IMR-90 (cell line): ENCODE measurements at places on chromosomes 6 and 20. TPM values are rescaled to one million over a fixed set of nuclear protein-coding genes. Genes with fewer than 3 reads are reported as not detected.

DNA sequence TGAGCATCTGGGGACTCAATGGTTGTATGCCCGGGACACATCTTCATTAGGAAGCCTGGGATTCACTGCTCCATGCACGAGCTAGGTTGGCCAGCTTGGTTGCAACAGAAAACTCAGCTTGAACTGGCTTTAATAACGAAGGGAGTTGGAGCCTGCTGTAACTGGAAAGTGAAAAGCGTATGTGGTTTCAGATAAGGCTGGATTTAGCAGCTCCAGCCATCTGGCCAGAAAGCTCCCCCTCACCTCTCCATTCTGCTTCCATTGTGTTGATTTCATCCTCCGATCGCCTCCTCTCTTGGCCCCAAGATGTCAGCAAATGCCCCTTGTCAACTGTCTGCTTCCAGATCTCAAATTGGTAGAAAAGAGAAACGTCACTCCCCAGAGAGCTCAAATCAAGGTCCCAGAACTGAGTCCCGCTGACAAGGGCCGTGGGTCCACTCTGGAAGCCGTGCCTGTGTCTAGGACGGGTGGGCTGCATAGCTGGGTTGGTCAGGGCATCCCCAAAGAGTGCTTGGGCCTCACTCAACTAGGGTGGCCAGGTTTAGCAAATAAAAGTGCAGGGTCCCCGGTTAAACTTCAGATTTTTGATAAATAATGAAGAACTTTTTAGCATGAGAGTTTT is 117.0 kb upstream of the PMEPA1 start:
- no peak for DNase-seq

- peak; percentile 61 for DNase-seq
Observed at GRCh38 chr20:43853174-43853803, 61.4 kb upstream of the TOX2 start.

DNA sequence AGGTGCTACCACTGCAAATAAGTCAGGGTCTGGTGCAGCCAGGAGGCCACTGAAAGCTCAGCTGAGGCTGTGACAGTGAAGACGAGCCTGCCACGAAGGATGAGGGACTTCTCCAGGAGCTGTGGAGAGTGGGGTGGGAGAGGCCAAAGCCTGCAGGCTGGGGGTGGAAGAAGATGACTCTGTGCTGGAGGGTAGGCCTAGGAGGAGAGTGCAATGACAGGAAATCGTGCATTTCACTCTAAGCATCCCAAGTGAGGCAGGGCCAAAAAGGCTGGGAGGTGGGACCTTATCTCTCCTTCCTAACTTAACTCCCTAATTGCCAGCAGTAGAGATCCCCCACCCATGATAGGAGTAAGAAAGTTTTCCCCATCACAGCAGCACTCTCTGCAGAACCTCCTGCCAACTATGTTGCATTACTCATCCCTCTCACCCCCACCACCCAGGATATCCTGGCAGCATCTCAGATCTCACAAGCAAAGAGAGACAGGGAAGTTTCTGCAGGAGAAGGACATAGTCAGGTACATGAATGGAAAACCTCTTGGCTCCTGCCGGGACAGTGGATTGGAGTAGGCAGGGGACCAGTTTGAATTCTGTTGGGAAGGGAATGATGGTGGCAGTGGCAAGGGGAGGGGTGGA is 466.2 kb downstream of the CDH26 start:
- peak; percentile 3 for DNase-seq

GRCh38 chr6:147142684-147143245 is 61.5 kb upstream of the STXBP5 start:
- DNase-seq = no peak

- no peak for DNase-seq
Observed at GRCh38 chr6:79377047-79377446, 142.6 kb upstream of the HMGN3 start.

GRCh38 chr6:16544006-16544405 is 217.3 kb downstream of the ATXN1 start:
- DNase-seq = peak; percentile 25

DNA sequence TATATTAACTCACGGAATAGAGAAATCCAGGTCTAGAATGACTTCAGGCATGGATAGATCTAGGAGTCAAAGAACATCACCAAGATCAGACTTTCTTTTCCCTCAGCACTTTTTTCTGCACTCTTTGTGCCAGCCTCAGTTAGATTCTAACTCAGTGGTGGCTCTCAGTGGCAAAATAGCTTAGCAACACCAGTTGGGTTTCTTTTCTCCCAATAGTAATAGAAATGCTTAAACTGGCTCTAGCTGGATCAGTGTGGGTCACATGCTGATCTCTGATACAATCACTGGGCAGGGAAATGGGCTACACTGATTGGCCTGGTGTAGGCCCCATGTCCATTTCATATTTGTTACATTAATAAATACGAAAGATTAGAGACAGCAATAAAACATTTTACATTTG is 44.2 kb upstream of the ARFGEF2 start:
- no peak for DNase-seq

GRCh38 chr6:163352011-163352685 is 62.4 kb upstream of the QKI start:
- DNase-seq = no peak

- no peak for DNase-seq
Observed at GRCh38 chr20:11344939-11345338, 572.8 kb upstream of the BTBD3 start.

GRCh38 chr20:62918147-62918546 is 8.2 kb downstream of the DIDO1 start:
- no peak for DNase-seq

DNA sequence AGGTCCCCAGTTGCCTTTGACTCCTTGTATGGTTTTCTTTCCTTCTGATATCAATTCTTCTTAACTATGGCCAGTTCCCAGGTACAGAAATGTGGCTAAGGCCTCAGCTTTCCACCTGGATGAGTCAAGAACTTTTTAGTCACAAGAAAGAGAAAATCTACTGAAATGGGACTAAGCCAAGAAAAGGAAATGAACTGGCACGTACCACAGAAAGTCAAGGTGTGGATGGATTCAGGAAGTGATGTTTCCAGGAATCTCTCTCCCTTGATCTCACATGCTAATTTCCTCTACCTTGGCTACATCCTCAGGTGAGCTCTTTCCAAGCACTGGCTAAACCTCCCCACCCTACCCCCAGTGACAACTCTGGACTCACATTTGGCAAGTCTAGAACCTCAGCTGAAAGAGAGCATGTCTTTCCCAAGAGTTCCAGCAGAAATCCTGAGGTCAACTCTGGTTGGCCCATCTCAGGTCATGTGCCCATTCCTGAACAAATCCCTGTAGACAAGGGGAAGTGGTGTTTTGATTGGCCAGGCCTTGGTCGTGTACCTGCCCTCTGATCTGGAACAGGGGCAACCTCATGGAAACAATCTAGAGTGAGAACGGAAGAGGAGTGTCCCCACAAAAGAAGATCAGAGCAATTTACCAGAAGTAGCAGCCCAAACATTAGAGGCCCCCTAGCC is 205.3 kb downstream of the NFATC2 start:
- no peak for DNase-seq

DNA sequence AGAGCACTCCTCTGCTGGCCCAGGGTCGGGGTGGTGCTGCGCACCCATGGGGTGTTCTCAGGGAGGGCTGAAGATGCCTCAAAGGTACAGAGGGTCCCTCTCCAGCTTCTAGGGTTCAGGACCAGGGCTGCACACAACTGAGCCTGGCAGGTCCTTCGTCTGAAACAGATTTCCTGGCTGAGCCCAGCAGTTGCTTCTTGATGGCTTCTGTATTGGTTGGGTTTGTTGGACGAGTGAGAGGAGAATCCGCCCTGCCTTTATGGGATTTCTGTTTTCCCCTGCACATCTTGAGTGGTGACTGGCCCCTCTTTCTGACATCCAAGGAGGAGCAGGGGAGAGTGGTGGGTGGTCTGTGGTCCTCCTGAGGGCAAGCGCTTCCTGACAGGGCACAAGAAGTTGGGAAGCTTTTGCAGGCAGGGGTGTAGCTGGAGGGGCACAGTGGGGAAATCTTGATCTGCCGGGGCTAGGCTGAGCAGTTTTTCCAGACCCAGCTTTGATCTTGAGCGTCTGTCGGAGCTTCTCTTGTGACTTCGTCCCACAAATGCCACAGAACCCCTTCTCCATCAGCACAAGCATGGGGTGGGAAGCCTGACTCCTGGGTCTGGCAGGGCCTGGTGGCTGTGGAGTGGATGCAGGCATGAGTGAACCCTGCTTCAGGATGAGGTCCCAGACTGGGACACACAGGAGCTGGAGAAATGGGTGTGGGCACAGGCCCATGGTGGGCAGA is 116.5 kb downstream of the SYNDIG1 start:
- DNase-seq = no peak

DNA sequence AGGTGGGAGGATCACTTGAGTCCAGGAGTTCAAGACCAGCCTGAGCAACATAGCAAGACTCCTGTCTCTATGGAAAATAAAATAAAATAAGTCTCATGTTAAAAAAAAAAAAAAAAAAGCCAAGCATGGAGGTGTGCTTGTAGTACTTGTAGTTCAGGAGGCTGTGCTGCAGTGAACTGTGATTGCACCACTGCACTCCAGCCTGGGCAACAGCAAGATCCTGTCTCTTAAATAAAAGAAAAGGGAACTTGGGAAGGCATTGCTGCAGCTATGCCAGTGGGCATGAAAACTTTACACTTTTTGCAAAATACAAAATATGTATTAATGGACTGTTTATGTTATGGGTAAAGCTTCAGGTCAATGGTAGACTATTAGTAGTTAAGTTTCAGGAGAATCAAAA is 37.5 kb upstream of the REV3L start:
- no peak for DNase-seq

GRCh38 chr20:24702501-24703283 is 233.3 kb downstream of the SYNDIG1 start:
- no peak for DNase-seq

DNA sequence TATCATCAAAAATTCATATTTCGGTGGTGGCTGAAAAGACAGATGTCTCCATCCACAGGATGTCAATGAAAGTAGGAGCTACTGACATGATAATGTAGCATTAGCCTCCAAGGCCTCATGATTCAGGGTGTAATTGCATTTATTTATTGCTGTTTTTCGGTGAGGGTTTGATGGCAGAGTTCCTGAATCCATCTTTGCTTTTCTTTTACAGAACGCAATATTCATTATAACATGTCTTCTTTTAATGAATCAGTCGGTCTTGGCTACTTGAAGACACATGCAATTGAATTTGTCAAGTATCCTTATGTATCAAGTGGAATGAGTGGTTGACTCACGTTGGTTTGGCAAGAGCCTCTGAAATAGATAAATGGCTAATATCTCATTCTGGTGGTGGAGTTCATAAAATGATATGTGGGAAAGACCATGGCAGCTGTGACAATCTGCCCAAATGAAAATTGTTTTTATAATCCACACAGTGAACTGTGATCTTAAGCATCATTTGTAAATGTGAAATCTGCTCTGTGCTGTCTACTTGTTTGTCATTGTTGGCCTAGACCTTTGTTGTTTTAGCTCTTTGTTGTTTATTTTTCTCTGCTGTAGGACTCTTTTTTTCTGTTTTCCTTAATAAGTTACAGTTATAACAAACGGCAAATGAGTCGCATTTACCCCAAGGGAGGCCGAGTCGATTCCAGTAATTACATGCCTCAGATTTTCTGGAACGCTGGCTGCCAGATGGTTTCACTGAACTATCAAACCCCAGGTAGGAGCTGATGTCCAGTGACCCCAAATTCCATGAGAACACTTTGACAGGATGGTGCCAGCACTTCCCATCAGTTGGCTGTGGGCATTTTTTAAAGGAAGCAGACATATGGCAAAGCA is 105.7 kb upstream of the LAMP5 start:
- DNase-seq = peak; percentile 75

DNA sequence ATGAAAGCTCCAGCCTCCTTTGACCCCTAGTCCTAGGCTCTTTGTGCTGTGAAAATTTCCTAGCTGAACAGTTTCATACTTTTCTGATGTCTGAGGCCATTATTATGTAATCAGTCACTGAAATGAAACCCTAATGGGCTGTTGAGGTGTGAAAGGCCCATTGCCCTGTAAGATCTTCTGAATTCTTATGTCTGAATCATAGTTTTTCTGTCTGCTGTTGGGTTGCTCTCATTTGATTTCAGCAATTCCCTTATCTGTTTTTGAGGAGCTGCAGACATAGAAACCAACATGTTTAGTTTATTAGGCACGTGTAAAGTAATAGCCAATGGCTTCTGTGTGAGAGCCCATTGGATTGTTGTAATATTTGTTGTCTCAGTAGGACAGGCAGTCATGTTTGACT is 118.1 kb downstream of the EYA4 start:
- peak; percentile 18 for DNase-seq

- DNase-seq = no peak
Observed at GRCh38 chr20:34999782-35000181, 44.1 kb downstream of the MYH7B start.

DNA sequence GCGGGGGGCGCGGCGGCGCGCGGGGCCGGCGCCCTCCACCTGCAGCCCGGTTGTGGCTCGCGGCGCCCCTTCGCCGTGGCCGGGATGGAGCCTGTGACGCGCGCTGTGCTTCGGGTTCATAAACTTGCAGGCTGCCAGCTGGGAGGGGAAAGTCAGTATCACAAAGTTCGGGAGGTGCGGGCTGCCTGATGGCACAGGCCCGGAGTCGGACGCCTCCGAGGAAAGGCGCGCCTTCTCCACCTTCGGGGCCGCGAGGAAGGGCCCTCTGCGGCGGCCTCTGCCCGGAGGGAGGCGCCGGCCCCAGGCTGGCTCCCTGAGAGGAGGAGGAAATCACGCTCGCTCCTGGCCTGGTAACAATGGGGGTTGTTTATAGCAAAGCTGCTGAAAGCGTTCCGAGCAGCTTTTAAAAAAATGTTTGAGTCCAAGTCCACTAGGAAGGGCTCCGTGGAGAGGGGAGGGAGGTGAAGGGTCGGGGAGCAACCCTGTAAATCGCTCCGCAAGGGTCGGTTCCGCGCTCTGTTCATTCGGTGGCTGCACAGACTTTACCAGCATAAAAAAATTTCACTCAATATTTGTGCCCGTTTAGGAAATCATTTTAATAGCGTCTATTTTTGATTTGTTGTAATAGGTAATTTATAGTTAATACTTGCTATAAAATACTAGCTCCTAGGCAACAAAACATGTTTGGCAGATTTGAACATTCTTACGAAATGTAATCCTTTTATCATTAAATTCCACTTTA is 1.0 kb downstream of the AFDN start:
- DNase-seq = peak; percentile 18

GRCh38 chr20:63577317-63577894 is 3.4 kb upstream of the HELZ2 start:
- no peak for DNase-seq

- no peak for DNase-seq
Observed at GRCh38 chr6:31397901-31398525, 5.4 kb upstream of the MICA start.

GRCh38 chr6:105941621-105942412 is 144.3 kb upstream of the PRDM1 start:
- peak; percentile 31 for DNase-seq

GRCh38 chr6:93940381-93940780 is 521.0 kb upstream of the EPHA7 start:
- DNase-seq = no peak

GRCh38 chr20:23637282-23638221 is at the start of gene CST3:
Gene CST3, minus strand, starts transcription at chr20:23637955. Its CDS starts 93 bp downstream, at chr20:23637862.
- DNase-seq = peak; percentile 81

Gene RIMS1
- total RNA-seq = 3.3 and 3.8 TPM in 2 replicates

Gene FRK
- total RNA-seq = under 0.01 TPM in 2 replicates

Gene RHAG
- not detected in 2 replicates for total RNA-seq

Gene CAP2
- 14.5 and 16.1 TPM in 2 replicates for total RNA-seq

Gene MAD2L1BP
- 28.1 and 31.1 TPM in 2 replicates for total RNA-seq

Gene LY6G6D
- not detected in 2 replicates for total RNA-seq

Gene NFATC2
- total RNA-seq = 0.18 and 0.28 TPM in 2 replicates

Gene IMPG1
- total RNA-seq = not detected in 2 replicates

Gene SLC32A1
- total RNA-seq = not detected in 2 replicates

Gene TFAP2D
- total RNA-seq = not detected in 2 replicates

Gene NPBWR2
- not detected in 2 replicates for total RNA-seq

Gene RTEL1
- 9.4 and 14.7 TPM in 2 replicates for total RNA-seq

Gene KIF25
- not detected in 2 replicates for total RNA-seq
